ENCODE measurements at places on chromosomes 7 and 10.

GRCh38 chr10:117860823-117861222 is 185.9 kb downstream of the RAB11FIP2 start:
- no peak for DNase-seq

DNA sequence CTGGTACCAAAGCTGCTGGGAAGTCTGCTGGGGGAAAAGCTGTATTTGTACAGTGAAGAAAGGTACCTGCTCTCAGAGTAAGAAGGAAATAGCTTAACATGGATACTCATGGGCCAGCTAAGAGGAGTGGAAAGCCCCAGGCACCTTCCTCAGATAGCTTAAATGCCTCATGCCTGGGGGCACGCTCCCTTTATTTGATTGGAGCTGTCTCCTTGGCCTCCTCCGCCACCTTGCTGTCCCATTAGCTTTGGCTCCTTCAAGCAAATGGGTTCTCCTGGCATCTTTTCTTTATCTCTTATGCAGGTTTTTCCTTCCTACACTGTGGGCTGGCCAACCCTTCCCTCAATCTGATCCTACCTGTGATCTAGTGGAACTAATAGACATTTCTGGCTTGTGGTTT is 318.5 kb downstream of the SH2D4B start:
- no peak for DNase-seq

DNA sequence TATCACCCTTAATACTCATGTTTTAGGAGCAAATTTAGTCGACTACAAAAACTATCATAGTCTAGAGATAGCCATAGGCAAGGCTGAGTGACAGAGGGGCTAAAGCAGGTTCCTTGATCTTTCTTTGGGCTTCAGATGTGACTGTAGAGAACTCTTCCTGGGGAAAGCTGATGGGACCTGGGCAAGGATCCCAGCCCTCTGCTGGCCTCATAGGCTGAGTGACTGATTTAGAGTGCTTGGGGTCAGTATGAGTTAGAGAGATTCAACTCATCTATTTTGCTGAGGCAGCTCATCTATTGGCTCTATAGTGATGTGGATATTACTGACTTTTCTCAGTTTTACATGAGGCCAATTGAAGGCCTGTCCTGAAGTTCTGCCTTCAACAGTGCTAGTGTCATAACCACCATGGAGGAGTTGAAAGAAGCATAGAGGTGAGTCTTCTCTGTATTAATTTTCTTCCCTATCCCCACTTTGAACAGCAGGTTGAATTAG is 81.6 kb downstream of the SAMD9 start:
- DNase-seq, result no peak

DNA sequence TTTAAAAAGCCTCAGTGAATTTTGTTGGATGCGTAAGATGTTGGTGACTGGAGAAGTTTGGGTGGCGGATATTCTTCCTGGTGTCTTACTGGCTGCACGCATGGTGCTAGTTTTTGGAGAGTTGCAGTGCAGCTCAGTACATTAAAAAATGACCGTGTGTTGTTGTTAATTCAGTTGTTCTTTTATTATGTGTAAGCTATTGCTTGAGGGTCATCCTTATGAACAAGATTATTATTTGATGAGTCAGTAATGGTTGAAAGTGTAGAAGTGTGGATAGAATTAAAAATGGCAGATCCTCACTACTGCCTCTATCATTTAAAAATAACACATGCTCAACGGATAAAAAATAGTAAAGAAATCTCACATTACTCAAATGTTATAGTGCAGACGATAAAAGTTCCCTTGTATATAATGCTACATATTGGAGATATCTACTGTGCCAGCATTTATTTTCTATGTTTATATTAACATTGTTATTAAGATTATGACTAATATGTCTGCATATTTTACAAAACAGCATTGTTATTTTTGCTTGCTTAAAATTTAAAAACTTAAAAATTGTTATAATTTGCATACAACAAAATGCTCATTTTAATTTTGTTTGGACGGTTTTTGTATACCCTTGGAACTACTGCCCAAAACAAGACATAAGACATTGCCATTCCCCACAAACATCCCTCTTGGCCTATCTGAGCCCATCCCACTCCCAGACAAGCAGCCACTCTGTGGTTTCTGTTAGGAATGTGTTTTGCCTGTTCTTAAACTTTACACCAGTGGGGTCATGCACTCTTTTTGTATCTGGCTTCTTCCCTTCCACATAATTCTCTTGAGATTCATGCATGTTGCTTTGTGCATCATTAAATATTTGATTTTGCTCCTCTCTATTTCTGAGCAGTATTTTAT is 142.0 kb downstream of the DOCK1 start:
- DNase-seq, result no peak

GRCh38 chr7:20170633-20171032 is 46.6 kb downstream of the MACC1 start:
- no peak for DNase-seq

- no peak for DNase-seq
Measured at GRCh38 chr7:150451097-150451793, 815 bp downstream of the GIMAP8 start.

Measured in hypothalamus (tissue), 51 donors.